ENCODE measurements at places on chromosomes 6 and 20.

GRCh38 chr6:161437851-161438250 is 164.0 kb upstream of the AGPAT4 start:
- peak; percentile 53 for DNase-seq

GRCh38 chr6:32842690-32843089 is 1.2 kb downstream of the PSMB8 start:
- DNase-seq, result no peak

GRCh38 chr6:2978923-2979322 is 7.6 kb upstream of the SERPINB6 start:
- DNase-seq, result no peak

GRCh38 chr6:119436583-119436982 is 87.0 kb upstream of the MAN1A1 start:
- no peak for DNase-seq

GRCh38 chr6:16450285-16450684 is 211.9 kb downstream of the GMPR start:
- DNase-seq, result peak; percentile 98

Measured in IMR-90 (cell line).